ENCODE measurements at places on chromosomes 3 and 15.

GRCh38 chr3:106206146-106206545 is 337.3 kb upstream of the CBLB start:
- no peak for DNase-seq

DNA sequence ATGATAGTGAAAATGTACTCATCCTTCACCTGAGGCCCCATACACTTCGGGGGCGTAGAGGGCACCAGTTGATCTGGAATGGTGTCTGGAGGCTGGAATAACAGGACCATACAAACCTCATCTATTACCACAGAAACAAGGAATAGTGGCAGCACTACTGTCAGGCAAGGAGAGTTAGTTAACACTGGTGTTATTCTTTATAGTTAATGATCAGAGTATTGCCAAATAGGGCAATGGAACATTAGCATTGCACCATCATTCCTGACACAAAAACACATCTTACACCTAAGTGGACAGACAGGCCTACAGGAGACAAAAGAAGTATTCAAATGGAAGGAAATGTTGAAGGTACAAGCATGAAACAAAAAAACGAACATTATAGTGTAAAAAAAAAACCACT is 137.0 kb upstream of the UBP1 start:
- DNase-seq: no peak

- DNase-seq: no peak
Measured at GRCh38 chr3:166302331-166302730, 465.1 kb upstream of the BCHE start.

GRCh38 chr3:60764870-60765269 is 486.4 kb downstream of the FHIT start:
- DNase-seq: no peak

DNA sequence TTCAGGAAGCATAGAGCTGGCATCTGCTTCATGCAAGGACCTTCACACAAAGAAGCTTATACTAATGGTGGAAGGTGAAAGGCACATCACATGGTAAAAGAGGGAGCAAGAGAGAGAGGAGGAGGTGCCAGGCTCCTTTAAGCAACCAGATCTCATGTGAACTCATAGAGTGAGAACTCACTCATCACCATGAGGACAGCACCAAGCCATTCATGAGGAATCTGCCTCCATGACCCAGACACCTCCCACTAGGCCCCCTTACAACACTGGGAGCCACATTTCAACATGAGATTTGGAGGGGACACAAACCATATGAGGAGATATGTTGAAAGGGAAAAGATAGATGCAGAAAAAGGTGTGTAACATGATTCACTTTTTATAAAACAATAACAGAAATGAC is 48.4 kb upstream of the TLE3 start:
- no peak for DNase-seq

- DNase-seq: no peak
Measured at GRCh38 chr3:127049393-127049792, 66.5 kb downstream of the PLXNA1 start.

Data from right cardiac atrium (tissue), 5 donors.